Right hindlimb (tissue), 1 donor: ENCODE measurements at places on chromosomes 3 and 15.

GRCh38 chr3:10783360-10784351 is 32.4 kb upstream of the SLC6A11 start:
- no peak for DNase-seq

DNA sequence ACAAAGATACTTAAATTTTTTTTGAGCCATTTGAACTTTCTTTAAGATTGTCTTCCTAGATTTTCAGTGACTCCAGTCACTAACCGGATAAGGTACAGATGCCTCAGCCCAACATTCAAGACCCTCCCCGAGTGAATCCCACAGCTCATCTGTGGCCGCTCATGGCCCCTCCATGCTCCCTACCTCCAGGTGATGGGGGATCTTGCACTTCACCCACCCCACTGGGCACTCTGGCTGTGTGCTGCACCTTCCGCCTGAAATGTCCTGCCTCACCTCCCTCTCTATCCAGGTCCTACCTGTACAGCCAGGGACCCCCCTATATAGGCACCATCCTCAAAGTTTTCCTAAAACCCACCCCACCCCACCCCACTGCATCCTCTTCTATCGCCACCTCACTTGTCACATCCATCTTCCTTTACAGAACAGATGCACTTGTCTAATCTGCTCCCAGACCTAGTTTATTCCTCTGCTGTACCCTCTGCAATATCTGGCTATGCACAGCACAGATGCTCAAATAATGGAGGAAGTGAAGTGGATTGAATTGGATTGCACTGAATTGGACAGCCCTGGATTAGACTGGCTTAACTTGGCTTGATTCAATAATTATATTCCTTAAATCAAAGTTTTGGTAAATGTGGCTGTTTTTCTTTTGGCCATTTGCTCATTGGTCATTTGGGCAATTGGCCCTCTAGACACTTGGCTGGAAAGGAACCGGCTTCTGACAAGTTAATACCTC is 24.5 kb downstream of the NTRK3 start:
- no peak for DNase-seq

- no peak for DNase-seq
These were observed 9.5 kb downstream of the PDE8A start for GRCh38 chr15:84991014-84991712.

DNA sequence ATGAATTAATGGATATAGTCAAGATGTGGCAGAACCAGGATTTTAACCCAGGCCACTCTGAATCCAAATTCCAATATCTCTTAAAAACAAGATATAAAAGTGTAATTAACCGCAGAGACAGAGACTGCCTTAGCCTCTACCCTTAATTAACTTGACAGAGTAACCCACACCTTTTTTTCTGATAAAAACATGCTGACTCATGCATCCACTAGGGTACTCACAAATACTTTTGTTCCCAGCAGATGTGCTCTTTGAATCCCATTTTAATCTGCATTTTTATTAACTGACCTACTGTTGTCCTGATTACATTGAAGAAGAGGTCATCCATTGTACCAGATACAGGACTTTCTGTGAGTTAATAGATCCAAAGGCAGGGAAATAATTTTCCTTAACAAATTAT is 278.3 kb downstream of the CHL1 start:
- no peak for DNase-seq

GRCh38 chr3:141333836-141334626 is 34.3 kb upstream of the ZBTB38 start:
- no peak for DNase-seq

DNA sequence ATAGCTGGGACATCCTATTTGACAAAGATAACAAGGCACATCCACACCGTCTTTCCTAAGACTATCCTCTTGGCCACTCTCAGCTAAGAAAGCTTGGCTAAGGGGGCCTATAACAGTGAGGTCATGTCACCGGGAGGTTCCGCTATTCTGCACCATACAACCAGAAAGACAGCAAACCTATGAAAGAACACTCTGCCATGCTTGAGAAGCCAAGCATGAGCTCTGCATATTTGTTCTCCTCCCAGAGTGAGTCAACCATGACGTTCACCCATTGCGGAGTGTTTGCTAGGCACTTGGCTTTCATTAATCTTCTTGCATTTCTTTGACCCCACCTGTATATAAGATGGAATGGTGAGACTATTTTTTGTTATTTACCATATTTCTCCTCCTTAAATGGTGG is 141.2 kb downstream of the GMNC start:
- no peak for DNase-seq

DNA sequence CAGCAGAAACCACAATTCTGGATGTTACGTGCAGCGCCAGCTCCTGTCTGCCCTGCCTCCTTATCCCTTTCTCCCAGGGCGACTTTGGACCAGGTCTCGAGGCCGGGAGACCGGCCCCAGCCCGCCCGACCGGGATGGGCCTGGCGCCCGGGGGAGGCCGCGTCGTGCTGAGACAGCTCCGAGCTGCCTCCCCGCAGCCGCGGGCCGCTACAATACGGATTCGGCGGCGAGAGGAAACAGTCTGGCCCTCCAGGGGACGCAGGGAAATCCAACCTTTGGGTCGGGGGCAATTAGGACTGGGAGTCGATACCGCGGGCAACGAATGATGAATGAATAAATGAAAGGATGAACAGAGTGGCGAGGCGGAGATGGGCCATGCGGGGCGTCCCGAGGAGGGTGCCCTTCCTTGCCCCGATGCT is 537 bp downstream of the GRAMD2A start:
- DNase-seq = no peak

- peak; percentile 19 for DNase-seq
These were observed 71.2 kb downstream of the GOLIM4 start for GRCh38 chr3:168024537-168024941.

DNA sequence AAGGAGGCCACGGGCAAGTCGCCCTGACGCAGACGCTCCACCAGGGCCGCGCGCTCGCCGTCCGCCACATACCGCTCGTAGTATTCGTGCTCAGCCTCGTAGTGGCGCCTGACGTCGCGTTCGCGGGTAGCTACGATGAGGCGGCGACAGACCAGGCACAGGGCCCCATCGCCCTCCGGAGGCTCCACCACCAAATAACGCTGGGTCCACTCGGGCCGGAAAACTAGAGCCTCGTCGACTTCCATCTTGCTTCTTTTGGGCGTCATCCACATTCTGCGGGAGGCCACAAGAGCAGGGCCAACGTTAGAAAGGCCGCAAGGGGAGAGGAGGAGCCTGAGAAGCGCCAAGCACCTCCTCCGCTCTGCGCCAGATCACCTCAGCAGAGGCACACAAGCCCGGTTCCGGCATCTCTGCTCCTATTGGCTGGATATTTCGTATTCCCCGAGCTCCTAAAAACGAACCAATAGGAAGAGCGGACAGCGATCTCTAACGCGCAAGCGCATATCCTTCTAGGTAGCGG is at the start of gene EPM2AIP1:
Gene EPM2AIP1, minus strand, starts transcription at position 326 of the 520 bp plus-strand sequence. Its CDS starts 54 bp downstream, at position 272.
- DNase-seq = no peak

DNA sequence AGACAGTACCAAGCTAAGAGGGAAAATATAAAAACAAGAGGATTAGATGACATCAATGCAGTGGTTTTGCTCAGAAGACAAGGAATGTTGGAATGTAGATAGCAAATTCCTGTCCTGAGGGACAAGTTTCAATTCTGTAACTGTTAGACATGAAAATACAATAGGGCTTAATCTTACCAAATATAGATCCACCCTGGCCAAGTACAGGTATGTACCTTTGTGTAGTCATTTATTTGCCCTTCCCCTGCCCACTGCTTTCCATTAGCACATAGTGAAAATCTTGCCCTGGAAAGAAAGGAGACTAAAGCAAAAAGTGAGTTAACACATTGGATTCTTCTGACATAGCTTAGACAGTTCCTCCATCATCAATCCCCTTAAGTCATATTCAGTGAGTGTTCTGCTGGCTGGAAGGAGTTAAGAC is 389.0 kb upstream of the THBS1 start:
- no peak for DNase-seq

DNA sequence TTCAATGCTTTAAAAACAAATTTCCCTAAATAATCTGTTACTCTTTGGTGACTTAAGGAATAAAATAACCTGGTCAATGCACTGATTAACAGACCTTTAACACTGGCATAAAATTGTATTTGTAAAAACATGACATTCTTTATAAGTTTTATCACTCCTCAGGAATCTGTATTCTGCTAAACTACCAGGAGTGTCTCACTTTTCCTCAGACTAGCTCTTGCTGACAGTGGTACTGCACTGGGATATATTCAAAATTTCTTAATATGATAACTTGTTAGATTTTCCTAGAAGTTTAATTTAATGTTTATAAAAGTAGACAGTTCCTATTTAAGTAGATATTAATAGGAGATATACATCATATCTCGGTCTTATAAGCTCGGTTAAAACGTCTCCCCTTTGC is 363.4 kb upstream of the ARHGEF26 start:
- DNase-seq = no peak

- DNase-seq = no peak
These were observed 198.4 kb upstream of the UBE2E1 start for GRCh38 chr3:23607184-23607847.

GRCh38 chr15:66927201-66928077 is 138.0 kb upstream of the SMAD3 start:
- no peak for DNase-seq

- no peak for DNase-seq
These were observed 201.0 kb upstream of the UBE2E2 start for GRCh38 chr3:23002151-23002550.

DNA sequence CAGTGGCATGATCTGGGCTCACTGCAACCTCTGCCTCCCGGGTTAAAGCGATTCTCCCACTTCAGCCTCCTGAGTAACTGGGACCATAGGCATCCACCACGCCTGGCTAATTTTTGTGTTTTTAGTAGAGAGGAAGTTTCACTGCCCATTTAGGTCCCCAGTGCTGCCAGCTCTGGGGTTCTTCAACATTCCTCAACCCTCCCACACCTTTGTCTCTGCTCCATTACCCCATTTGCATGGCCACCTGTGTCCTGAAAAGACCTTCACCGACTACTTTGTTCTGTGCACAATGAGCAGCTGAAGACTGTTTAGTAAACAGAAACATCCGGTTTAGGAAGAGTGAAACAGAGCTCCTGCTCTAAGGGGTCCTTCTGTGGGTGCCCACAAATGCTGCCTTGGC is 92.0 kb downstream of the FAM43A start:
- DNase-seq = no peak

GRCh38 chr3:15032650-15033049 is 32.5 kb downstream of the MRPS25 start:
- DNase-seq = no peak

- no peak for DNase-seq
These were observed 124.9 kb downstream of the DNAJB8 start for GRCh38 chr3:128341659-128342395.

DNA sequence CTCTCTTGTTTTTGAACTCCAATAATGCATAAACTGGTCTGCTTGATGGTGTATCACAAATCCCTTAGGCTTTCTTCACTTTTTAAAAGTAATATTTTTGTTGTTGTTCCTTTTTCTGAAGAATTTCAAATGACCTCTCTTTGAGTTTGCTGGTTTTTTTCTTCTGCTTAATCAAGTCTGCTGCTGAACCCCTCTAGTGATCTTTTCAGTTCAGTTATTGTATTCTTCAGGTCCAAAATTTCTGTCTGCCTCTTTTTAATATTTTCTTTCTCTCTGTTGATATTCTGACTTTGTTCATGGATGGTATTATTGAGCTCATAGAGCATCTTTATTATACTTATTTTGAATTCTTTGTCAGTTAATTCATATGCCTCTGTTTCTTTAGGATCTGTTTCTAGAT is 21.8 kb upstream of the CEP152 start:
- no peak for DNase-seq

- DNase-seq = peak; percentile 62
These were observed 103.9 kb downstream of the TMEM266 start for GRCh38 chr15:76163457-76164295.

DNA sequence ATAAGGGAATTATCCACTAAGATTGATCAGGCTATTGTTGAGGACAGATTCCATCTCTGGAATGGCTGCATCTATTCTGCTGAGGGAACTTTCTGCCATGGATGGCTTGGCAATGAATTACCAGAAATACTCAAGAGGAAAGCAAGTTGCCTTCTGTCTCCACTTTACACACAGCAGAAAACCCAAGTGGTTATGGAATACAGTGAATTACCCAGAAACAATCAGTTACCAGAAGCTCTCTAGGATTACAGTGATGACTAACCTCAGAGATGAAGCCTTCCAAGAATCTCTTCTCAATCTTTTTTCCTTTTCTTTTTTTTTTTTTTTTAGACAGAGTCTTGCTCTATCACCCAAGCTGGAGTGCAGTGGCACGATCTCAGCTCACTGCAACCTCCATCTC is 183.3 kb downstream of the WDR76 start:
- DNase-seq = no peak

DNA sequence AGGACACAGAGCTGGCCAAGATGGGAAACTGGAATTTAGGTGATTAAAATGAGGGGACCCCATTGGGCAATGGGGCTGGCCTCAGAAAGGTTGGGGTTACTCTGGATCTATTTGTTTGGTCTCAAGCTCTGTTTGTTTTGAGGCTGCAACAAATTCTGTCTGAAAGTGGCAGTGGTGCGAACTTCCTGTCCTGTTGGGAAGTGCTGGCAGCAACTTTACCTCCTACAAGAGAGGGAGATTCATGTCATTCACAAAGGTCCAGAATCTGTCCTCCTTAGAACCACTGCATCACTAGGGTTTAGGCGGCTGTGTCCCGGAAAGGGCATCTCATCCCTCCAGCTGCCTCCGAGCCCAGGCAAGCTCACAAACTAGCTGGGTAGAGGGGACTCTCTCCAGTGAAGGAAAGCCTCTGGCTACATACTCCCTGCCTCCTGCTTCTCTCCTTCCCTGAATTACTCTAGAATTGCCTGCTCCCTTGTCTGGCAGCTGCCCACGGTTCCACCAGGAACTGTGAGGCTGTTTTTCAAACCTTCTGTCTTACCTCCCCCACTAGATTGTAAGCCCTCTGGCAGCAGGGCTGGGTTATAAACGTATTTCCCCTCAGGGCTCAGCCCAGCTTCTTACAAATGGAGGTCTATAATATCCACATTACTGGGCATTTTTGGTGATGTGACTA is 23.6 kb downstream of the MEGF11 start:
- no peak for DNase-seq

DNA sequence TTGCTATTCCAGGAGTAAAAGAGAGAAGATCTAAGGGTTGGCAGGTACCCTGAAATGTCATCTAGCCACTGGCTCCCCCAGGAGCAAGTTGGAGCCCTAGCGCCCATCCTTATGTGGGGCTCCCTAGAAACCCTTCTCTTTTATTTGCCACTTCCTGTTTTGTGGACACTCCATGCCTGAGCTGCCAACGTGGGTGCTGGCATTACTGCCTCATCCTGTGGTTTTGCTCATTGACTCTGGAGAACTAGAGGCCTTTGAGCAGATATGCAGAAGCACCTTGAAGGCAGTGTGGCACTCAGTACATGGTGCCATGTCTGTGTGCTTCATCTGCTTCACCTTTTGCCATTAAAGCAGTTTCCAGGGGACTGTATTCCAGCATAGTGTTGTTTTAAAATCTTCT is 8.1 kb downstream of the EDEM1 start:
- DNase-seq = no peak

DNA sequence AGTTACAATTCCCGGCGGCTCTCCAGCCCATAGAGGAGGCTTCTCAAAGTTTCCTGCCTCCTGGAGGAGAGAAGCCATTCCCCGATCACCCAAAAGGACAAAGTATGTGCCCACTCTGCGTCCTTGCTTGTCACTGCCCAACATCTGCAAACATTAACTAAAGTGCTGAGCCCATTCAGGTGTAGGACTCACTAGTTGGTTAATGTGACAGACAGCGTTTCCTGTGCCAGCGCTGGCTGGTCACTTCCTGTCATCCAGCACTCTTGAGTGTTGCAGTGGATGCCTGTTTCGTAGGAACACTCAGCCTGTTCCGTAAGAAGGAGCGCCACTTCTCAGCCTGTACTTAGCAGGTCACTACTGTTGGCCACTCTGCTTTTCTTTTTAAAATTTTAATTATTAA is 100.3 kb downstream of the APBA2 start:
- no peak for DNase-seq

- DNase-seq = no peak
These were observed 83.2 kb upstream of the ST3GAL6 start for GRCh38 chr3:98679986-98680385.
